ENCODE measurements at places on chromosomes 1 and 21. TPM values are rescaled to one million over a fixed set of nuclear protein-coding genes. Genes with fewer than 3 reads are reported as not detected.
A peak's percentile ranks its signal among the peaks of the same experiment; 100 is the strongest.

The SLC45A1 gene
- not detected for polyA plus RNA-seq

The FABP3 gene
- not detected for polyA plus RNA-seq

The E2F2 gene
- polyA plus RNA-seq = 0.24 TPM

The GSTM5 gene
- polyA plus RNA-seq = not detected

The RGS18 gene
- polyA plus RNA-seq = 57.0 TPM

The GORAB gene
- 17.5 TPM for polyA plus RNA-seq

The PTPRC gene
- polyA plus RNA-seq = 176 TPM

- no peak for DNase-seq
Measured at GRCh38 chr21:45935628-45936027, 45.9 kb upstream of the COL6A1 start.

DNA sequence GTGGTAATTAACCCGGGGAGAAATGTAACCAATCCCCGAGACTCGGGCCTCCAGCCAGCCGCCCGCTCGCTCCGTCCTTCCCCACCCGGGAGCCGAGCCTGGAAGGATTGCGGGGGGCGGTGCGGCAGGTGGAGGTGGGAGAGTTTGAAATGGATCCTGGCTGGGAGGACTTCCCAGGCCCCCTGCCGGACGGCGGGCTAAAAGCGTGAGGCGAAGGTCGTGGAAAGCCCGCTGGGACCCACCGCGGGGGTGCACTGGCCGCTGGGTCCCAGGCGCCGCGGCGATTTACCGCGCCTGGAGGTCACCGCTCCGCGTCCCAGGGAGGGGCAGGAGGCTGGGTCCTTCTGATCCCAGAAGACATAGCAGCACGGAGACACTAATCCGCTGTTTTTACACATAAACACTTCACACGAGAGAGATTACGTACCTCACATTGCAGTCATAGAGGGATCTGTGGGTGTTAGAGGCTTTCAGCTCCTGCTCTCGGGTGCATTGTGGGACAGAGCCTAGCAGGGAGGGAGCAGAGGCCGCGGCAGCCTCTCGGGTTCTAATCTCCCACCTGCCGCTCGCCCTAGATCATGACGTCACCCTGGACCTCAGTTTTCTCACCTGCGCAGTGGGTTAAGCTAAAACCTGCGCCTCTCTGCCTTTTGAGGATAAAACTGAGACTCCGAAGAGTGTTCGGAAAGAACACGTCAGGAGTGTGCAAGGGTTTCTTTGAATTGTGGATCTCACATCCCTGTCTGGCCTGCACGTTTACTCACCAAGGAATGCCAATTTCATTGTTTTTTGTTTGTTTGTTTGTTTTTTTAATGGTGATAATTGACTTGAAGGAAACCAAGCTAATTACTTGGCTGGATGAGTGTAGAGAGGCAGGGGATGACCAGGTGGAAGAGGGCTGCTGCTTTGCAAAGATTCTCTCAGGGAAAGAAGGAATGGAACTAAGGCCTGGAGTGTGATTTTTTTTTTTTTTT, 17.1 kb upstream of the TMEM9 start:
- peak; percentile 21 for DNase-seq

DNA sequence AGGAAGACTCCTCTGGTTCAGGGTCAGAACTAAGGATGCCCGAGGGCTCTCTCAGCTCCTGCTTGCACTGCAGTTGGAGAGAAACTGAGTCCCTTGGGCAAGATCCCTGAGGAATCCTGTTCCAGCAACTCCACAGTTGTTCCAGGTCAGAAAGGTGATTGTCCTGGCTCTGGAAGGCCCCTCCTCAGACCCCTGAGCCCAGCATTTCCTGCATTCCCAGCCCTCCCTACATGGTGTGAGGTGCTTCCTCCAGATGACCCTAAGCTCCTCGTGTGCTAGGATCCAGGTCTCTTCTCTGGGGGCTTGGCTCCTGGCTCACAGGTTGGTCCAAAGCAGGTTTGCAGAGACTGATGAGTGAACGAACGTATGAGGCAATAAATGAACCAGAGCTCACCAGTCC, 11.5 kb downstream of the LDLRAD1 start:
- no peak for DNase-seq

- no peak for DNase-seq
Measured at GRCh38 chr1:113199760-113200455, 126.9 kb downstream of the LRIG2 start.

- DNase-seq = no peak
Measured at GRCh38 chr1:150955280-150955679, 19.4 kb downstream of the CERS2 start.

DNA sequence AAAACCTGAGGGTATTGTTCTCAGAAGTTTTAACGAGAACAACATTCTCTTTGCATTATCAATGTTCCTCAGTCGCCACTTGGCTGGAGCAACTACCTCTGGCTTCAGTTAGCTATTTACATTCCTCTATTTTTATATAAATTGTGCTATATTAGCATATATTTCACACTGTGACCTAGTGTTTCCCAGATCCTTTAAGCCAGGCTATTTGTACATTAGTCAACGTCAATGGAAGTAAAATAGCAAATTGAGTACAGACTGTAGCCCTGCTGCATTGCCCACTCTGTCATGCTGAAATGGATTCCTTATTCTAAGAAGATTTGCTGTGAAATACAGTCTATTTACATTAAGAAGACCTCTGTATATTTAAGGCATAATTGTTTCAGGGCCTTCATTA, 213.8 kb downstream of the ROR1 start:
- no peak for DNase-seq

DNA sequence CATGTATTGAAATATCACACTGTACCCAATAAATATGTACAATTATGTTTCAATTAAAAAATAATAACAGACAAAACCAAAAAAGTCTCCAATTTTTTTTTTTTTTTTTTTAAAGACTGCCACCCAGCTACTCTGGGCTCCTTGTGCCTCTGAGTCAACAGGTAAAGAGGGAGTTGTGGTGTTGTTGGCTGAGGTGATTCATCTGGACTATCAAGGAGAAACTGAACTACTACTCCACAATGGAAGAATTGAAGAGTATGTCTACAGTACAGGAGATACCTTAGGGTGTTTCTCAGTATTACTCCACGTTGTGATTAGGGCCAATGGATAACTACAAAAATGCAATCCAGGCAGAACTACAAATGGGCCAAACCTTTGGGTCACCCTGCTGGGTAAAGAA, 67.9 kb downstream of the SCMH1 start:
- no peak for DNase-seq

GRCh38 chr21:42849759-42850412, 29.5 kb downstream of the WDR4 start:
- no peak for DNase-seq

GRCh38 chr21:42479582-42479981, 16.4 kb downstream of the RSPH1 start:
- DNase-seq = no peak

GRCh38 chr1:236907205-236907604, 97.0 kb downstream of the MT1HL1 start:
- DNase-seq = no peak

GRCh38 chr1:233613252-233614172, at the start of gene KCNK1:
Gene KCNK1 (plus strand): TSS chr1:233614106. CDS start chr1:233614172, 66 bp downstream.
- no peak for DNase-seq

GRCh38 chr1:208004851-208005250, 93.9 kb upstream of the CD34 start:
- no peak for DNase-seq

DNA sequence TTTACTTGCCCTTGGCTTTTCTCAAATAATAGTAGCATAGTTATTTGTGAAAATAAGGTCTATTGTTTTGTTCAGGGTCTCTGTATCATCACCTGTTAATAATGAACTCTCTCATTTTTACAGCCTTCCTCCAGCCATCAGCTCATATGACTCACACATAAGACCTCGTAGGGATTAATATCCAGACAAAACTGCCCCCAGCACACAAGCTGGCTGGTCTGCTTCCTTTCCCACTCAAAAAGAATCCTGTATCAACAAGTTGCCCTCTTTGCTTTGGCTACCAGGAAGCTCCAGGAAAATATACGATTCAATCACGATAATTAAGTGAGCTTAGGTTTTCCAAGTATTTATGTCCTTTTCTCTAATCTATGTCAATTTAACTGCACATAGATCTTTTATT, 119.2 kb downstream of the DMRTB1 start:
- no peak for DNase-seq

DNA sequence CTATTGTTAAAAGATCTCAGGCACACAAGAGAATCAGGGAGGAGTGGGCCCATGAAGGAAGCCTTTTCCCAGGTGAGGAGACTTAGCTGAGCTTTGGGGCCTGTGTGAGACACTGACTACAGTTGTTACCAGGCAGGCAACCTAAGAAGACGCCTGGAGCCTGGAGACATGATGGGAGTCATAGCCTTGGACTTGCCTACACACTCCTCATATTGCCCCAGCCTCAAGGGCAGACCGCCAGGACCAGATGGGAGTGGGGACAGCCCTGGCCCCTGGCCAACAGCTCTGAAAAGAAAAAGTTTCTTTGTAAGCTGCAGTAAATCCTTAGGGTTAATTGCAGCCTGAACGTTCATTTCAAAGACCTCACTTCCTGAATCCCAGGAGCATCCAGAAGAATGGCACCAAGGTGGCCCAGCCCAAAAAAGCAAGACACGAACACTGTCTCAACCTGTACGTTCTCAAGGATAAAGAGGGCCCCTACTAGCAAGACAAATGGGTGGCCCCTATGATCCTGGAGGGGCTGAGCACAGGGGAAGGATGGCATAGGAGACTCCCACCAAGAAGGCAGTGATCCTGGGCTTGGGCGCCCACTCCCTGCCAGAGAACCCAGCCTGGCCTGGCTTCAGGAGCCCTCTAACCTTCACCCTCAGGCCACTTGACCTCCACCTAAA, 33.2 kb upstream of the BTG2 start:
- no peak for DNase-seq

GRCh38 chr1:49197081-49197480, 420.4 kb upstream of the BEND5 start:
- no peak for DNase-seq

- peak; percentile 85 for DNase-seq
Measured at GRCh38 chr1:108590957-108591356, 31.1 kb downstream of the EEIG2 start.

DNA sequence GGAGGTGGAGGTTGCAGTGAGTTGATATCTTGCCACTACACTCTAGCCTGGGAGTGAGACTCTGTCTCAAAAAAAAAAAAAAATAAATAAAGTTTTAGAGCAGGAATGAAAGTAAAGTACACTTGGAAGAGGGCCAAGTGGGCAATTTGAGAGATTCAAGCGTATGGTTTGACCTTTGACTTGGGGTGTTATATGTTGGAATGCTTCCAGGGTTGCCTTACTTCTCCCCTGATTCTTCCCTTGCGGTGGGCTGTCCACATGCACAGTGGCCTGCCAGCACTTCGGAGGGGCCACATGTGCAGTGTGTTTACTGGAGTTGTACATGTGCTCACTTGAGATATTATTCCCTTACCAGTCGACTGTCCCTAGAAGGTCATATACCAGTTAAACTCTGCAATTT, 295.5 kb upstream of the PROX1 start:
- no peak for DNase-seq

DNA sequence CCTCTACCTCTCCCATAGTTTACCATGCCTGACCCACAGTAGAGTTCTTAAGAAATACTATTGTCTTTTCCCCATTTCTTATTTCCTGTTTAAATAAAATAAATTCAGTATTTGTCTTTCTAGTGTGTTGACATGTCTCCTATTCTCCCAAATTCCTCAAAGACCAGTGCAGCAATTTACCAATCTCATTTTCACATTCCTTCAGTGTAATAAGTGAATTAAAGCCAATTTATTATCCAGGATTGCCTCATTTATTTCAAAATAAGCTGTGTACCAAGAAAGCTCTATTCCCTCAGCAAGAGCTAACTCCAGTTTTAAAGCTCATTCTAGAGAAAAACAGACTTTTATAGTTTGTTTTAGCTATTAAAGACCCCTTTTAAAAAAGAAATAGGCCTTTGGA, 49.9 kb downstream of the DISC1 start:
- DNase-seq = no peak

DNA sequence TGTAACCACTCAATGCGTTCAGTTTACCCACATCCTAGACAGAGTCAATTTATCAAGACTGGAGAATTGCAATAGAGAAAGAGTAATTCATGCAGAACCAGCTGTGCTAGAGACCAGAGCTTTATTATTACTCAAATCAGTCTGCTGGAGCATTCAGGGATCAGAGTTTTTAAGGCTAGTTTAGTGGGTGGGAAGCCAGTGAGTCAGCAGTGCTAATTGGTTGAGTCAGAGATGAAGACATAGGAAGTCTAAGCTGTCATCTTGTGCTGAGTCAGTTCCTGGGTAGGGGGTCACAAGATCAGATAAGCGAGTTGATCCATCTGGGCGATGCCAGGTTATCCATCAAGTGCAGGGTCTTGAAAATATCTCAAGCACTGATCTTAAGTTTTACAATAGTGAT, 499.6 kb downstream of the MRPL39 start:
- DNase-seq = no peak

- no peak for DNase-seq
Measured at GRCh38 chr1:56816264-56816663, 2.9 kb downstream of the FYB2 start.

DNA sequence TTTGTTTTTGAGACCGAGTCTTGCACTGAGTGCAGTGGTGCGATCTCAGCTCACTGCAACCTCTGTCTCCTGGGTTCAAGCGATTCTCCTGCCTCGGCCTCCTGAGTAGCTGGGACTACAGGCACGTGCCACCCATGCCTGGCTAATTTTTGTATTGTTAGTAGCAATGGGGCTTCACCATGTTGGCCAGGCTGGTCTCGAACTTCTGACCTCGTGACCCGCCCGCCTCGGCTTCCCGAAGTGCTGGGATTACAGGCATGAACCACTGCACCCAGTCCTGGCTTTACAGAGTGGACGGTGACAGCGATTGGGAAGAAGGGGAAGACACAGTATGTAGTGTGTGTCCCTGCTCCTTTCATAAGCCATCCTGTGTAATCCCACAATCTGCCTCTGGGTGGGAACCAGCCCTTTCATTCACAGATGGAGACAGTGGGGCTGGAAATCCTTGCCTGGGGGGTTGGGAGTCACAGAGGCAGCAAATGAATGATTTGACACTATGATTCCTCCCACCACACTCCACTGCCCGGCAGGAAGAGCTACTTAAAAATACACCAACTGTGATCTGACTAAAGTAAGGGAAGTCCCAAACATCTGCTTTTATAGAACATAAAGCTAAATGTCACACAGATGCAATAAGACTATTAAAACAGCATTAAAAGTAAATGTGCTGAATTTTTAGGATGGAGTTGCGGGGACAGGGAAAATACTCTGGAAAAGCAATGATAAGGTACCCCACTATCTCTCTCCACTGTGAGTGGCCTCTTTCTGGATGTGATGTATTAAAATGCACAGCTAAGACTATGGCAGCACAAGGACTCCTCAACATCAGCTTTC, 4.5 kb downstream of the PARP1 start:
- DNase-seq = no peak

DNA sequence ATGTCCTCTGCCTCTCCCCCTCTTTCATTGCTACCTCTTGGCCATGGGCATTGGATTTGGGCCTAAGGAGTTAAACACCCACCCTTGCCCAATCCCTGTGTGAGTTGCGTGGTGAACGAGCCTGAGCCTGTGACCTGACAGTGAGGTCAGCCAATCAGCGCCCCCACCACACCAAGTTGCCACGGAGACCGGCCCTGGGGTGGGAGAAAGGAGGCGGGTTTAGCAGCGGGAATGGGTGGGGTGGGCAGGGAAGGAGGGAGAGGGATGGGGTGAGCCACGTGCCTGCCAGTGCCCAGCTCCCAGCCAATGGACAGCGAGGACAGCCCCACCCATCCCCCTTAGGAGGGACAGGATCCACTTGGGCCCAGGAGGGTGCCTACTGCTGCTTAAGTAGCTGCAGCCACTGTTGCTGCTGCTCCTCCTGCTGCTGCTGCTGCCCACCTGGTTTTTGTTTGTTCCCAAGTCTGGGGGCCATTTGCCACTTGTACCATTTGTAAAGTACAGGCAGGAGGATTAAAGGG, 9.5 kb downstream of the ZBTB7B start:
- DNase-seq = peak; percentile 66

- no peak for DNase-seq
Measured at GRCh38 chr1:66438501-66438900, 95.5 kb upstream of the SGIP1 start.

Data from CD14-positive monocyte (primary cell).